ENCODE measurements at places on chromosomes 3 and 15.

DNA sequence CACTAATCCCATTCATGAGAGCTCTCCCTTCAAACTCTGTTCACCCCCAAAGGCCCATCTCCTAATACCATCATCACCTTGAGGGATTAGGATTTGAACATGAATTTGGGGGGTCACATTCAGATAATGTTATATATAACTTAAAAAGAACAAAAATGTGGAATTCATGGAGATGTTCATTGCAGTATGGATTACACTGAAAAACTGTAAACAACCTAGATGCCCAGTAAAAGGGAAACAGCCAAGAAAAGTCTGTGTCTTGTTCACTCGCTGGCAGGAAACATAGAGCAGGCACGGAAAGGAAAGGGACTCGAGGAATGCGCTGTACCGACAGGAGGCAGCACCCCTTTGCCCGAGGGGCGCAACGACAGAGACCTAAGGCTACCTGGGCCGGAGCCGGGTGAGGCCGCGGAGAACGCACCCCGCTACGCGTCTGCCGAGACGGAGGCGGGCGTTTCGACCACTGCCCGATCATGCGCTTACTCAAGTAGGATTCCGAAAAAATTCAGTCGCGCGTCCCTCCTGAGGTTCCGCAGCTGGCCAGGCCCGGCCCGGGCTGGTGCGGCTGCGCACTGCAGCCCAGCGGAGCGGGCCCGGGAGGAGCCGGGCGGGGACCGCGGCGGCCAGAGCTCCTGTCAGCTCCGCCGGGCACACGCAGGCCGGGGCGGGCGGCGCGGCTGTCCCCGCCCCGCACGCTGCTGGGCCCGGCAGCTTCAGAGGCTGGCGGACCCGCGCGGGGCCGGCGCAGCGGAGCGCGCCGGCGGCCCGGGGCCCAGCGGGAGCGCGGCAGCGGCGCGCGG lies 862 bp upstream of the MAN2A2 start:
- DNase-seq: peak; percentile 75

GRCh38 chr3:102614021-102614569 lies 179.3 kb downstream of the ZPLD1 start:
- no peak for DNase-seq

- DNase-seq: no peak
Measured at GRCh38 chr3:73924048-73924447, 299.3 kb upstream of the PDZRN3 start.

DNA sequence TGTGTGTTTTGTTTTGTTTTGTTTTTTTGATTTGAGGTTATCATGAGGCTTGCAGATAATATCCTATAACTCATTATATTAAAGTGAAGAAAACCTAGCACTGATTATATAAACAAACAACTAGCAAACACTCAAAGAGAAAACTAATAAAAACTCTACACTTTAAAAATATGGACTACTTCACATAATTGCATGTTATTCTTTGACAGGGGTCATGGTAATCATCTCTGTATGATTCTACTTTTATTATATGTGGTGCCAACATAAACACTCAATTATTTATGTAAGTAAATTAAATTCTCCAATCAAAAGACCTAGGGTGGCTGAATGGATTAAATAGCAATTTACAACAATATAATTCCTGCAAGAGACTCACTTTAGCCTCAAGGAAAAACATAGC lies 44.6 kb upstream of the P3H2 start:
- no peak for DNase-seq

GRCh38 chr3:29153811-29154210 lies 127.1 kb upstream of the RBMS3 start:
- peak; percentile 30 for DNase-seq

DNA sequence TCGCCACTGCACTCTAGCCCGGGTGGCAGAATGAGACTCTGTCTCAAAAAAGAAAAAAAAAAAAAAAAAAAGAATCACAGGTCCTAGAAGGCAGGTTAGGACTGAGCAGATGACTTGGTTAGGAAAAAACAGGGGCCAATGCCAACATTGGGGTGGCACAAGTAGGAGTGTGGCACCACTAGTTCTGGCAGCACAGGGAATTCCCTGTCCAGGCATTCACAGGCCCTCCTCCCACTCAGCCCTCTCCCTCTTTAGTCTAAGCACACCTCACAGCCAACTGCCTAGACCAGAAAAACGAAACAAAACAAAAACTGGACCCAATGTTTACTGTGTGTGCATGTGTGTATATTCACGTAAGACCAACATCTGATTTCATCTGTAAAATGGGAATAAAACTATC lies 10.5 kb downstream of the THOC7 start:
- DNase-seq: no peak

GRCh38 chr15:56939257-56939656 lies 20.8 kb downstream of the TCF12 start:
- DNase-seq: no peak

DNA sequence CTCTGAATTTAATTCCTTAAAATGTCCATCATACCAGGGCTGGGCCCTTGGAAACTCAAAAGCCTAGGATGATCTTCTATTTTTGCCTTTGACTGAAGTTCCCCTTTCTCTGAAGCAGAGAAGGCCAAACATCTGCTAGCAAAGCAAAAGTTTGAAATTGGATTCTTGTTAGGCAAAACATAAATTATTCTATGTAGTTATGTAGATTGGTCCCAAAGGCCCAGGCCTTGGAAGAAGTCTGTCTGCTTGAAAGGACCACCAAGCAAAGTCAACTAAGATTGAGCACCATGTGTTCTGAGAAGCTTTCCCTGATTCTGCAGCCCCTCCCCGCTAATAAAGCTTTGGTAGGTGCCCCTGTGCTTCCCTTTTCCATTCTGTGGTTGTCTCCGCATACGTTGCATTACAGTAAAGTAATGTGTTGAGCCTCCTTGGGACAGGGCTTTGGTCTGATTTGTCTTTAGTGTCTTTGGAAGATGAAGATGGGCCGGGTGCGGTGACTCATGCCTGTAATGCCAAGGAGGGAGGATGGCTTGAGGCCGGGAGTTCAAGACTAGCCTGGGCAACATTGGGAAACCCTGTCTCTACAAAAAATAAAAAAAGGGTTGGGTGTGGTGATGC lies 56.4 kb downstream of the RPL39L start:
- DNase-seq: no peak

DNA sequence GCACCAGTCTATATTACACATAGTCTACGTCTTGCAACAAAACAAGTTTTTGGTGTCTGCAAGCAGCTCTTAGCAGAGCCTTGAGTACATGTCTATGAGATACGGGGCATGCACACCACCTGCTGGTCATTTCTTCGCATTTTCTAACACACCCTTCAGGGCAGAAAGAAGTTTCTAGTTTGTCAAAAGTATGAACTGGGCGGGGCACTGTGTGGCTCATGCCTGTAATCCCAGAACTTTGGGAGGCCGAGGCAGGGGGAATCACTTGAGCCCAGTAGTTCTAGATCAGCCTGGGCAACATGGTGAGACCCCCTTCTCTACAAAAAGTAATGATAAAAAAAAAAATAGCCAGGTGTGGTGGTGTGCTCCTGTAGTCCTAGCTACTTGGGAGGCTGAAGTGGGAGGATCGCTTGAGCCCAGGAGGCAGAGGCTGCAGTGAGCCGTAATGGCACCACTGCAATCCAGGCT lies 64.2 kb upstream of the ARL8B start:
- peak; percentile 66 for DNase-seq

- no peak for DNase-seq
Measured at GRCh38 chr3:139987908-139988307, 52.9 kb downstream of the CLSTN2 start.

DNA sequence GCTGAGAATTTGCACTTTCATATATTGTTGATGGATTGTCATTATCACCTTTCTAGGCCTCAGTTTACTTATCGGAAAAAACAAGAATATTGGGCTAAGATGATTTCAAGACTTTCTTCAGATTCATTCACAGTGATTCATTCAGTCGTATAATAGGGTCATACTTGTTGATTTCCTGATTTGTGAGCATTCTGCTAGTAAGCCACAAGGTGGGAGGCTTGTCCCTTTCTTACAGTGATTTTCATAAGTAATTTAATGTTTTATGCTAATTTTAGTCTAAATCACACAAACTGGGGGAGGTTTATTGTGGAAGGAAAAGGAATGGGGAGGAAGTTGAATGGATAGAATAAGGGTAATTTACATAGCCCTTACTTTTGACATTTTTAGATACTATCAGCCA lies 126.8 kb upstream of the GOLGA6L4 start:
- DNase-seq: no peak

- DNase-seq: peak; percentile 53
Measured at GRCh38 chr3:194472290-194472920, 14.4 kb downstream of the ATP13A3 start.

DNA sequence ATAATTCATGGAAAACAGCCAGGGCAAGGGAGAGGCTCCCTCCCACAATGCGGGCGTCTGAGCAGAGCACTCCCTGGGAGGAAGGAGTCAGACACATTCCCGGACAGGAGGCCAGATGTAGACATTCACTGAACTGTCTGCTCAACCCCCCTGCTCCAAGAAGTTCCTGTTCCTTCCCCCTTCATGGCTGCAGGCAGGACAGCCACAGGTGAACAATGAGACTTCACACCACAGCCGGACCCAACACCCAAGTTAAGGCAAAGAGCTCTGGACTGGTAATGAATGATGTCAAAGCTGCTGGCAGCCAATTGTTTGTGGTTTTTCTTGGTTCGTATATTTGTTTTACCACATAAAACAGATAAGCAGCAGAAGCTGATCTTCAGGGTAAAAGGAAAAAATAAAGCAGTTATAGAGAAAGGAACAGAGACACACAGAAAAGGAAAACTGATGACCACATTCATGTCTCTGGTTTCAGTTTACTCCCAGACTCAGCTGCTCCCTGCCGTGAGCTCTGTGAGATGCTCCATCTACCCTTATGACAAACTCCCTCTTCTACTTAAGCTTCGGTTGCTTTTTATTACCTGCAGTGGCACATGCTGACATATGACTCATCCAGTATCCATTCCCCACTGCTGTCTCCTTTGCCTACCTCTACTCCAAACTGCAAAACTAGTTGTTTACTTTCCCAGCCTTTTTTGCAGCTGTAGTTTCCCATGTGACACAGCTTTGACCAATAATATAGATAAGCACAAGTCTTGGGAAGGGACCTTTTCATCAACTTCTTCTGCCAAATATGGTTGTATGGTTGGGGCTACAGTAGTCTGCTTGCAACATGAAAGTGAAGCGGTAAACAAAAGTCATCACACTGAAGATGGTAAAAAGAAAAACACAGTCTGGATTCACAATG lies 33.1 kb downstream of the DZIP1L start:
- DNase-seq: peak; percentile 4

GRCh38 chr3:72210261-72210660 lies 425.3 kb upstream of the PROK2 start:
- no peak for DNase-seq

DNA sequence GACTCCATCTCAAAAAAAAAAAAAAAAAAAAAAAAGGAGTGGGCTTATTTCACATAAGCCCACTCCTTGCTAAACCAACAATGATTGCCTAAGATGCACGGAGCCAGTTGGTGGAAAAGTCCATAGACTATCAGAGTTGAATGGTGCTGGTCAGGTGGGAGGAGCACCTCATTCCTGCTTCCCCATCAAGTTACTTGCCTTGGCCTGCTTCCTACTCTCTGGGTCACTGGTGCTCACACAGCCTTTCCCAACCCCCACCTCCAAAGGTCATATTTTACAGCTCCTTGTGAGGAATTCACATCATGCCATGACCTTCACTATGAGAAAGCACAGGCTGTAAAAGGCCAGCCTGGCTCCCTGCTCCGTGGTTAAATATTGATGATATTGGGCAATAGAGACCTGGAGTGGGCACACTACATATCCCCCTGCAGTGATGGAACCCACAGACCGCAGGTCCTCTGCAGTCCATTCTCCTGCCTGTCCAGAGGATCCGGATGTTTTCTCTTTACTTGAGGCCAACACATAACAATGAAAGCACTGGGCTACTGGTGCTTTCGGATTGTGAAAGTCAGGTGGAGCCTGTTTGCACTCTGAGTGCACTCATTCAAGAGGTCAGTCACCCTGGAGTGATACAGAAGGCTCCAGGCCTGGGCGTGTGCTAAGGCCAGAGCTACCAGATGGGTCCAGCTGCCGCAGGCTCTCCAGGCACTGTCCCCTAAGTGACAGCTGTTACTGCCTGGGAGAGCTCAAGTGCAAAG lies at the start of gene SLC51B:
Gene SLC51B (plus strand): TSS at position 664 of the 758 bp plus-strand sequence. CDS start 4,618 bp downstream, outside the sequence.
- DNase-seq: no peak

DNA sequence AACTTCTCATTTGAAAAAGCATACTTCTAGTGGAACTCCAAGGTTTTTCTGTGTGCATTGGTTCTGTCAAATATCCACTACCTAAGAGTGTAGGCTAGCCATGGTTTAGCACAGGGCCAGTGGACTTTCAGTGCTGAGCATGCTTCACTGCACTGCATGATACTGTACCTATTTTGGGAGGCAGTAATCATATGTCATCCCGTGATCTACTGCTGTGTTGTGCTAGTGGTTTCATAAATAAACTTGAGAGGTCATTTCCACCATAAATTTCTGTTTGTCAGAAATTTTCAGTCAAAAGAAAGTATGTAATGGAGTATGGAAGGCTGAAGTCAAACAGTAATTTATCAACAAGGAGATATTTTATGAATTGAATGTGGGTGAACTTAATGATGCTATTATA lies 203.6 kb downstream of the ROBO1 start:
- DNase-seq: no peak

DNA sequence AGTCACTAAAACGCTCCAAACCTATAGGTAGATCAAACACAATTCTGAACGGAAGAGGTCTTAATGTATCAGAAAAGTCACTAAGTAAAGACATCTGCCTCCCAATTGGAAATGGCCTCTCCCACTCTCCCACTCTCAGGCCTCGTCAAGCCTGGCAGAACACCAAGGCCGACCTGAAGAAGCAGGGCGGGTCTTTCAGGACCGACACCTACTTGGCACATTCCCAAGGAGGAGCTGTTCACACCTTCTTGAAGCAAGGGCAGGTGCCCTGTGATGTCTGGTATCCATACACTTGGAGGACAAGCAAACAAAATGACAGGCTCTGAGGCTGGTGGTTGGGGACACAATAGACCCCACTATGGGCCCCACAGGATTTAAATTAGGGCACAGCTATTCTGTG lies 30.0 kb downstream of the XXYLT1 start:
- no peak for DNase-seq

DNA sequence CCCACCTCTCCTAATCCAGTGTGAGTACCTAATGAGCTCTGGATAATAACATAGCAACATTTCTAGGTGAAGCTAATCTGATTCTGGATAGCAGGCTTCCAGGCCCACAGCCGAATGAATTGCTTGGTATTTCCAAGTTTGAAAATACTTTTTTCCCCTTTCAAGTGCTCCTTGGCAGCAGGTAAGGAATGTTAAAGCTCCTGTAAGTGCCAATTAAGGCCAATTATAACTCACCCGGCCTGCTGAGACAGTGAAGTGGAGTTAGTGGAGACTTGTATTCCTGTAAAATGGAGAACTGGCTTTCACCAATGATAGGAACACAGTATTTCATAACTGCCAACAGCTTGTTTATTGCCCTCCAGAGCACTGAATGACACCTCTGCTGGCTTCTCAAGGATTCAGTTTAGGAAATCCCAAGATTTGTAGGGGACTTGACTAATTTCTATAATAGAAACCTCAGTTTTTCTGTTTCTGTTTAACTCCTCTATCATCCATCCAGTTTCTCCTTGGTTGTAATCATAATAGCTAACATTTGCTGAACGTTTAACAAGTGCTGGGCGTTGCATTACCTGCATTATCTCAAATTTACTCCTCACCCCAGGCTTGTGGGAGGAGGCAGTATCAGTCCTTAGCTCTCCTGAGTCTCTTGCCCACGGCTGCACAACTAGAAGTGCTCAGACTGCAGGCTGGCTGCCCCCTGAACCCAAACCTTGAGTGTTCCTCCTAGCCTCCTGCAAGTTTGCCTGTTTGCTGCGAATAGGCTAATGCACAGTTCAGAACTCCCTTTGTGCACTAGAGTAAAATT lies 52.7 kb upstream of the SCAANT1 start:
- DNase-seq: no peak

Measured in CD4-positive, alpha-beta memory T cell (primary cell).